ENCODE measurements at places on chromosomes 3 and 15.

DNA sequence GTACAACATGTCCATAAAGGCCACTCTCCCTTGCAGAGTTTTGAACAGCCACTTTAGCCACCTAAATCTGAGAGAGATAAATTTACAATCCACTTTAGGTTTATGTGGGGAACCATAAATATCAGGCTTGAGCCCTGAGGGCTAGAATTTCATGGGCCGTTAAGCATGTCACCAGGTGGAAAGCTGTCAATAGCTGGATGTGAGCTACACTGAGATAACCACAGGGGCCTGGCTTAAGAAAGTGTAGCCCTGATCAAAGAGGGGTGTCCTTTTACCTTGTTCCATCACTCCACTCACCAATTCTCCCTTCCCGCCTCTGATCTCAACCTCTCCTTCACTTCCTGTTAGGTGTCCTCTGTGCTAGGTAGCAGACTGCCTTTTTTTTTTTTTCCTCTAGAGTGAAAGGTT is 172.8 kb upstream of the ICE2 start:
- no peak for DNase-seq

DNA sequence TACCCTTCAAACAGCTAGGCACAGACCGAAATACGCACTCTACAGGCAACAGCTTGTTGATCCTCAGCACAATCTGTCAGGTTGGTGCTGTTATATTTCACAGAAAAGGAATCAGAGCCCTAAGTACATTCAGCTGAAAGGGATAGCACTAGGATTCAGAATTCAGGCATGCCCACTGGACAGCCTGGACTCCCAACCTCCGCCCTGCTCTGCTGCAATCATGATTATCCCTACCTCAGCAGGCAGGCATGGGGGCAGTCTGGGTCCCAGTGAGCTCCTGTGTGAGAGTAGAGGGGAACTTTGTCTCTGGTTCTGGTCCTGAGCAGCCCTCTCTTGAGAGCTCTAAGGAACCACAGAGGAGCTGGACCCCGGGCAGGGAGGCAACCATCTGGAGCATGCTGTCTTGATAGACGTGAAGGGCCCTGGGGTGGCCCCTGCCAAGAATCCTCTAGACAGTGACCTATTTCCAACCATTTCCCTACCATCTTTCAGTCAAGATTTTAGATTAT is 23.4 kb upstream of the NOX5 start:
- DNase-seq, result no peak

DNA sequence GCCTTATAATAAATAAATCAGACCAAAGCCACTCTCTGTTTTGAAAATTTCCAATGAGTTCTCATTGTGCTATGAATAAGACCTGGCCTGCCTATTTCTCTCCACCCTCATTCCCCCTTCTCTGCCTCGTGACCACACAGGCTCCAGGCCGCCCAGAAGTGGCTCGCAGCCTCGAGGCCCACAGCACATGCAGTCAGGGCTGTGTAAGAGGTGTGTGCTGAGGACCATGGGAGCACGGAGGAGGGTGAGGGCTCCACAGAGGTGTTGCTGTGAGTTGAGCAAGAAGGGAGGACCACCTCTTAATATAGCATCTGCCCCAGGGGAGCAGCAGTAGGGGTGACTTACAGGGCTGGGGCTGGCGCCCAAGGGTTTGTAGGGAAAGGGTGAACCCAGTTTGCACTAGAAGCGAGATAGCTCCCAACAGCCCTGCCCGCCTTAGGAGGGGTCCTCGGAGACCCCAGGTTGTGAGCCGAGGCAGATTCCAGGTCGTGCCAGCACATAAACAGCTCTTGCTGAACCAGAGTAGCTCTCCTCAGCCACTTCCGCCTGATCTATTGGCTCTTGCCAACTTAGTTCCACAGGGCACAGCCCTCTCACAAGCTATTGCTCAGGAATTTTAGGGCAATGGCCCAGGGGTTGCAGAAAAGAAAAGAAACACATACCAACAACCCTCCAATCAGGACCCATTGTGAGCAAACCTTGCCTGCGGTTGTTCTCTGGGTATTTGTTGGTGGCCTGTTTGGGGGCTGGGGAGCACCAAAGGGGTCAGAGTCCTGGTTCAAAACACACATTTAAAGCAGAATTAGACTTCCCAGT is 117.7 kb downstream of the MYLK start:
- DNase-seq, result no peak

- peak; percentile 29 for DNase-seq
Observed at GRCh38 chr3:99242271-99242670, 340.8 kb upstream of the DCBLD2 start.

GRCh38 chr3:190269101-190269500 is 53.1 kb downstream of the CLDN1 start:
- no peak for DNase-seq

DNA sequence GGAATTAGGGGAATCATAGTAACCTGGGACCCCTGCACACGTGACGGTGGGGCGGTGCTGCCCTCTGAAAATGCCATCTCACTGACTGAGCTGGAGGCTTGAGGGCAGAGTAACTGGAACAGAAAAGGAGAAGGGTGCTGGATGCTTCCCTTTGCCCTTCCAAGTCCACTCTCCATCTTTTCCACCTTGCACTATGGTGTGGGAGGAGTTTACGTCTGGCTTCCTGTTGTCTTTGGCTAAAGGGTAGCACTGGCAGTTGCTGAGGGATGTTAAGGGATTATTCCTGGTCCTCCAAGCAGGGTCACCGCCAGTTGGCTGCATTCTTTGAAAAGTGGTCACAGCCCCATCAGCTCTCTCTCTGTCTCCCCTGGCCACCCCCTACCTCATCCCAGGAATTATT is 129.4 kb upstream of the SNTN start:
- no peak for DNase-seq

DNA sequence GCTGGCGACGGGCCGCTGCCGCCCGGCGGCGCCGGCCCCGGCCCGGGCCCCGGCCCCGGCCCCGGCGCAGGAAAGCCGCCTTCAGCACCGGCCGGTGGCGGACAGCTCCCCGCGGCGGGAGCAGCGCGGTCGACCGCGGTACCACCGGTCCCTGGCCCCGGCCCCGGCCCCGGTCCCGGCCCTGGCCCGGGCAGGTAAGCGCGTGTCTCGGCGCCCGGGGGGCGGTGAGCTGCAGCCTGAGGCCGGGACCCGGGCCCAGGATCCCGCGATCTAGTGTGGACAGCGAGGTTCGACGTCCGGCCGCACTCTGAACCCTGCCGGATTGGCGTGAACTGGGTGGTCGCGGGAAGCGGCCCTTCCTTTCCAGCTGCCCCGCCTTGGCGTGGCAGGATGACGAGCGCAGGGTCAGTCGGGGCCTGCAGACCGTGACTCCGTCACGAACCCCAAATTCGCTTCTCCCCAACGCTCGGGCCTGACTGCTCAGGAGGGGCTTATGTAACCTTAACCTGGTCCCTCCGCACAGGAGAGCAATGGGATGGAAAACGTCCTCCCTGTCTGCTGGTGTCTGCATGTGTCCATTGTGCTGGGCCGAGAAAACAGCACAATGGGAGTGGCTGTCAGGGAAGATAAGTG is 472 bp downstream of the BSN start:
- DNase-seq, result no peak

DNA sequence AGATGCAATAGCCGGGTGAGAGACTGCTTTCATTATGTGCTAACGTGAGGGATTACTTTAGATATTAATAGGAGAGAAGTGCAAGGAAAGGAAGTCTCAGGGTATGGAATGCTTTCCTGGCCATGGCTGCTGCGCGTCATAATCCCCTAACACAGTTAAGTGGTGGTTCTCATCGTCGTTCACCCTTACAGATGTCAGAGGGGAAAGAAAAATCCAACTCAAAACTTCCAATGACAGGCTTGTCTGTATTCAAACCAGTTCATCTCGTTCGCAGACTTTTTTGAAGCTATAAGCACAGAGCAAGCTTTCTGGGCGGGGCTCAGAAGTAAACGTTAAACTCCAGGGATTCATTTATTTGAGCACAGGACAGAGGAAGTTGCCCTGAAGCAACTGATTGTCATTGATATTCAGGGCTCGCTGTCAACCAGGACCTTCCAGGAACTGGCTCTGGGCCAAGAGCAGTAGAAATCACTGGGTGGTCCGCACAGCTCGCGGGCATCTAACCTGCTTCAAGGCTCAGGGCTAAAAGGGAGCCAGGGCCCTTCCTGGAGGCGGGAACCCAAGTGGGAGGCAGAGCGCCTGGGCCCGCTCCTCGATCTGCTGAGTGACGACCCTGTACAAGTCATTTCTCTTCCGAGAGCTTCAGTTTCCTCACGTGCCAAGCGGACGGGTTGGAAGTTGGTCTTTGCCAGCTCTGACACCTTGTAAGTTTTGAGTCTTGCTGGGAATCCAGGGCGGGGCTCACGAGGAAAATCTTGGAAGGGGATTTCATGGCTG is 1.1 kb upstream of the LPP start:
- peak; percentile 46 for DNase-seq

- DNase-seq, result no peak
Observed at GRCh38 chr3:43907508-43907858, 216.7 kb downstream of the ABHD5 start.
